ENCODE measurements at places on chromosomes 16 and 17.

GRCh38 chr16:24049113-24049512 is 207.0 kb upstream of the CACNG3 start:
- no peak for DNase-seq

GRCh38 chr16:51939378-51939871 is 607.5 kb downstream of the TOX3 start:
- no peak for DNase-seq

- no peak for DNase-seq
These were observed 24.7 kb downstream of the UTP4 start for GRCh38 chr16:69157196-69157595.

DNA sequence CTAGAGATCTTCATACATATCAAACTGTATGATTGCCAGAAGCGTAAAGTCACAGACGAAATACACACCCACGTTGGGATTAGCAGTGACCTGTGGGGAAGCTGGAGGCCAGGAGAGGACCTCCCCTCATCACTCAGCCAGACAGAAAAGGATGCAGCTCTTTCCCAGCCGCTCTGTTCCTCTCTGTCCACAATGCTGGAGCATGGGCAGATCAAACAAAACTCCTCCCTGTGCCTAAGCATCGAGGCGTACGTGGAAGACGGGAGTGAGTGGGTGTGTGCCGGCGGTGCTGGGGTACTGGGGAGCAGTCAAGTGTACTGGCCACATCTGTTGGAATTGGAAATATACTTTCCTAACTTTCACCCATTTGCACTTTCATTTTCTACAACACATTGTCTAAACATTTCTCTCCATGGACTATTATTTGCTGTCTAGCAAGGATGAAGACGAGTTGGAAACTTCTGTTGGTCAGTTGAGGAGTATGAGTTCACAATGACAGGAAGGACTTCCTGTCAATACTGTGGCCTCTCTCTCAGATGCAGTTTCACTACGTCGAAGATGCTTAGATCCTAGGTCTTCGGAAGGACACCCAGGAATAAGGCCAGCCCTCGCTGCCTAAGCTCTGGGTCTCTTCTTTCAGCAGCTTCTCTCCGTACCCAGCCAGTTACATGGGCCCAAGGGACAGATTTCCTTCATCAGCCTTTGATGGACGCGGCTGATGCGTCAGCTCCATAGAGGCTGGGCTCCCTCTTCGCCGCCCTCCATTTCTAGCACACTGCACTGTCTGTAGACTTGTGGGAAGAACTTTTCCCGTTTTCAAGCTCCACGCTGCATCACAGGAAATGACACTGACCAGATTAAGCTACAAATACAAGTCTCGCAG is 30.6 kb upstream of the ENDOV start:
- no peak for DNase-seq

GRCh38 chr17:33970279-33970678 is 284.8 kb upstream of the CCL2 start:
- peak; percentile 40 for DNase-seq

- no peak for DNase-seq
These were observed 105.8 kb downstream of the TANC2 start for GRCh38 chr17:63071797-63072196.

Measured in HT1080 (cell line).